ENCODE measurements at places on chromosomes 2 and 18.

- DNase-seq, result no peak
These were observed 91.8 kb downstream of the HRH4 start for GRCh38 chr18:24552218-24552617.

- no peak for DNase-seq
These were observed 81.5 kb downstream of the EPHA4 start for GRCh38 chr2:221490506-221491060.

DNA sequence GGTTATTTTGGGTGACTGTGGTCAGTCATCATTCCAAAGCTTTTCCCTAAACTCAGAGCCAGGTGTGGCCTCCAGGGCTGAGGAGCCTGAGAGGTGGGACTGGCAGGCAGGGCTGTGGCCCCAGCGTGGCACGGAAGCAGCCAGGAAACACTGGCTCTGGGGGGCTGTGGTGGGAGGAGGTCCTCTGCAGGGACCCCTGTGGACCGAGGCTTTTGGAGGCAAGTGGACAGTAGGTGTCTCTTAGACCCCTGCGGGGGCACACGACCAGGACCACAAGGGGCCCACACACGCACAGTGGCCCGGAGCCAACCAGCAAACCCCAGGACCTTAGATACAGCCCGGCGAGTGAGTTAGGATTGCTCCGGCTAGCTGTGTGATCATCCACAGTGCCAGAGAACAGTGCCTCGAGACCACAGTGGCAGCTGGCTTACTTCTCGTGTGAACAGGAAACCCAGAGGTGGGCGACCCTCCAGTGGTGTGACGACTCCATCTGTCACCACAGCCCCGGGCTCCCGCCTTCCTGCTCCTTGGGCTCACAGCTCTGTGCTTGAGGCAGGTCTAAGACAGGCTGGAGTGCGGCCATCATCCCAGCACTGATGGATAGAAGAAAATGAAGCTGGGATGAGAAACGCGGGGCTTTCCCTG, 1.6 kb upstream of the RTP5 start:
- DNase-seq, result no peak

- DNase-seq, result no peak
These were observed 2.7 kb downstream of the TCF4 start for GRCh38 chr18:55585065-55585919.

DNA sequence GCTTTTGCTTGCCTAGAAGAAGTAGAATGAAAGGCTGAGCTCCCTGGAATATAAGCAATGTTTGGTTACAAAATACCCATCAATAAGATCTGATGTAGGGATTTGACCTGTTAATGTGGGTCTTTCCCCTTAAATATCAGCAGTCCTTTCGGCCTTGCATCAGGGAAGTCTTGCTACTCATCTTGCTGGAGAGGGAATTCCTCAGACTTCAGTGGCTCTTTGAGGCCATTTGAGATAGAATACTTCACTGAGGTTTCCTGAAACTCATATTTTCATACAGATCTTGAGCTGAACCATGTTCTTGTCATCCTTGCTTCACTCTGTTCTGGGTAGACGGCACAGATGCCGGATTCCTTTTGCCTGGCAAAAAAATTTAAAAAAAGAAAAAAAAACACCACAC, 3.9 kb downstream of the TWIST2 start:
- no peak for DNase-seq

DNA sequence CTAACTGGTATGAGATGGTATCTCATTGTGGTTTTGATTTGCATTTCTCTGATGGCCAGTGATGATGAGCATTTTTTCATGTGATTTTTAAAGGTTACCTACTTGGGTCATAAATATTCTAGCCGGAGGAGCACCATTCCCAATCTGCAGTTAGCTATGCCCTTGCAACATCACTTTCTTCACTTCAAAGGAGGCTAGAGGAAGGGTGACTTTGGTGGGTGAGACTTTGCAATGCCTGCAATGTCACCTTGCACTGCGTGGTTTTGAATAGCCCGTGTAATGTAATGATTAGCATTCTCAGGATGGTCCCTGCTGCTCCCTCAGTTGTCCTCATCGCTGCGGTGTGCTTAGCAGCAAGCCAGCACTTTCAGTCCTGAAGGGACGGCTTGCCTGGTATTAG, 56.1 kb upstream of the CHRNA1 start:
- no peak for DNase-seq

- DNase-seq, result no peak
These were observed 28.2 kb downstream of the SFXN5 start for GRCh38 chr2:73043276-73043675.

Measured in RPMI7951 (cell line).